ENCODE measurements at places on chromosomes 7 and 10. TPM values are rescaled to one million over a fixed set of nuclear protein-coding genes. Genes with fewer than 3 reads are reported as not detected.

- DNase-seq, result no peak
These were observed 20.5 kb downstream of the BNIP3 start for GRCh38 chr10:131961047-131961776.

- no peak for DNase-seq
These were observed 472.5 kb downstream of the DNAJB6 start for GRCh38 chr7:157809154-157809862.

DNA sequence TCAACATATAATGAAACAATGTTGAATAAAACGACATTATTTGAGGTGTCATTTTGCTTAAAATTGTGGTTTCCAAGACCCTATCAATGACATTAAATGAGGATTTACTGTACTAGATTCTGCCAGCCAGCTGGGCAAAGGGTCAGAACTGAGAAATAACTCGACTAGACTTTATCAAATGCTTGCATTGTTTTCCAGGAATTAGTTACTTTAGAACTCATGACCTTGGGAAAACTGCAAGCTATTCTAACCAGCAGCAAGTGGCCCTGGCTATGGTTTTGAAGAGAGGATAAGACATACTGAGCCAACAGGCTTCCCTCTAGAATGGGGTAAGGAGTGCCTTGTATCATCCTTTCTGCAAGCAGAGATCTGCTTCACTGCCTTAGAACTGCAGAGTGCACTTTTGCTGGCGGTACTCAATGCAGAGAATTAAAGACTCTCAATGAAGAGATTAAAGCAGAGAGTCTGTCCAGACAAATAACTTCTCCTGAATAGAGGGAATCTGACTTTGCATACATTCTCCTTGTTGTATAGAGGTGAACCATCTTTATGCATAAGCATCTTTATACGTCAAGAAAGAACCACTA lies 281.5 kb downstream of the ARL4A start:
- DNase-seq, result no peak

DNA sequence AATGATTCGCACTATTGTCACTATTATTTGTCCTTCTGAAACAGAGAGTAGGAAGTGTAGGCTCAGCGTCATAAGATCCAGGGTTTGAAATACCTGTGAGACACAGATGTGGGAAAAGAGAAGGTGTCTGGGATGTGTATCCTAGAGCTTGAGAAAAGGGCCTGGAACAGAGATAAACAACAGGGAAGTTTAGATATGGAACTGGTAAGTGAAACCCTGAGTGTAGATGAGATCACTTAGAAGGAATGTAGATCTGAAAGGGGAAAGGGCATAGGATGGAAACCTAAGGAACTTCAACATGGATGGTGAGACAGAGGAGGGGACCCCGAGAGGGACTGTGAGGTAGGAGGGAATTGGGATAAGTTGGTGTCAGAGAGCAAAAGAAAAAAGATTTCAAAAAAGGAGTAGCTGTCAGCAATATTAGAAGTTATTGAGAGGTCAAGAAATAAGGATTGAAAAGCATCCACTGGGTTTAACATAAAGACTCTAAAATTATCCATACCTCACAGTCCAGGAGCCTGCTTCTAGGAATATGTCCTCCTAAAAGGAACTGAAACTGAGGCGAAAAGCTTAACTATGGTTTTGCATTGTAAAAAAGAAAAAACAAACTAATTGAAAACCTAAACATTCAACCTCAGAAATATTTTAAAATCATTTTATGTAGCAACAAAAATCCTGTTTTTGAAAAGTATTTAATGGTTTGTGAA lies 119.2 kb upstream of the NPVF start:
- DNase-seq, result no peak

The GNGT1 gene
- not detected for total RNA-seq

Measured in adrenal gland (tissue), 19 donors.